Fibroblast of gingiva (primary cell): ENCODE measurements at places on chromosomes 6 and 20.

DNA sequence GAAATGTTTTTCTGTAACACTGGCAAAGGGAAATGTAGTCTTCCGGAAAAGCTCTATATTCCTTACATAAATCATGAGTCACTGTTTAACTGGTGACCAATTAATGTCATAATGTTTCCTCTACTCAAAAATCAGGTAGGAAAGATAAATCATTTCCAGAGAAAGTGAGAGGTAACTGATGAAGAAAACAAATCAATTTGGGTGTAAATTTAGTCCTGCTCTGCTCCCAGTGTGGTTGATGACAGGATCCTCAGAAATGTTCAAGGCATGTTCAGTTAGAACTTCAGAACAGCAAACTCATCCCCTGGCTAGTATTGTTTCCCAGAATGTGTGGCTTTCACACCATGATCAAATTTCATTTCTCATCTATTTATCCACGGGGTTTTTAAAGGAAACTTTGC lies 38.8 kb upstream of the SPACA1 start:
- peak; percentile 13 for DNase-seq

DNA sequence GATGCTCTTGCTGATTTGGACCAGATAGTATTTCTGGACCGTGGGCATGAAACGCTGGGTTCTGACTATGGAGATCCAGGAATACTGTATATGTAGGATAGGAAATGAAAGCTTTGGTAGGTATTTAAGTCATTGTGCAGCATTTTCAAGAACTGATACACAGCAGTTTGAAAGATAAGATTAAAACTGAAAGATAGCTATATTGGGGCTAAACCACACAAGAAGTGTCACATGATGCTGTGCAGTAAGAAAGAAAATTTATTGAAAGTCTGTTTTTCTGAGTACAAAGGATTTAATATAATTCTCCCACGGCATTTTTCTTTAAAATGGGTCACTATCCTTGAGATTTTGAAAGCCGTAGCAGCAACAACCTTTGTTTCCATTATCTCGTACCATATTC lies 305 bp downstream of the IL17A start:
- DNase-seq = no peak

DNA sequence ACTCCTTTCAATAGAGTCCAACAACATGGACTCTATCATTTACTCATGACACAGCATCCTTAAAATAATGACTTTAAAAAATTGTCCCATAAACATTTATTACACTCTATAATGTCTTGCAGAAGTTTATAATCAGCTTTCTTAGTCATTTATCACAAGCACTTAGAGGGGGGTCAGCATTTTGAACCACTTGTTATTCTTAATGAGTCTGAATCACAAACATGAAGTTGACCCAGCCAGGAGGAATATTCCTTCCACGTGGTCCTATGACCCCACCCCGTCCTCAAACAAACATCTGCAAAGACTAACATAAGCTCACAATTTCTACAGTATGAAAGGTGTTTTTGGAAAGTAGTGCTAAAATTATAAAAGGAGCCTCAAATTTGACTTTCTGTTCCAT lies 91.1 kb downstream of the MTFR2 start:
- no peak for DNase-seq

GRCh38 chr6:160882791-160883279 lies 108.7 kb upstream of the MAP3K4 start:
- peak; percentile 21 for DNase-seq

DNA sequence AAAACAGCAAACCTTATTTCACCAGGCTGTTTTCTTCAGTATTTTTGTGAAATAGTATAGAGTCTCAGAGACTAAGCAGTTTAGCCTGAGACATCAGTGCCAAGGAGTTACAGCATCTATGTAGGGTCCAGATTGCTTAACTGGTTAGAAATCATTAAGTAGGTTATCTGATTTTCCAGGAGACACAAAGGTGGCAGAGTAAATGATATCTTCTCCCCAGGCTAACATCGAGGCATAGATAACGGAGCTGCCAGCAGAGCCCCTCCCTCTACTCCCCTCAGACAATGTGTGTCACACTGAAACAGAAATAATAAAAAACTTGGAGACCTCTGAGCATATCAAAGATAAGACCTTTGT lies 473.0 kb upstream of the CITED2 start:
- peak; percentile 14 for DNase-seq

DNA sequence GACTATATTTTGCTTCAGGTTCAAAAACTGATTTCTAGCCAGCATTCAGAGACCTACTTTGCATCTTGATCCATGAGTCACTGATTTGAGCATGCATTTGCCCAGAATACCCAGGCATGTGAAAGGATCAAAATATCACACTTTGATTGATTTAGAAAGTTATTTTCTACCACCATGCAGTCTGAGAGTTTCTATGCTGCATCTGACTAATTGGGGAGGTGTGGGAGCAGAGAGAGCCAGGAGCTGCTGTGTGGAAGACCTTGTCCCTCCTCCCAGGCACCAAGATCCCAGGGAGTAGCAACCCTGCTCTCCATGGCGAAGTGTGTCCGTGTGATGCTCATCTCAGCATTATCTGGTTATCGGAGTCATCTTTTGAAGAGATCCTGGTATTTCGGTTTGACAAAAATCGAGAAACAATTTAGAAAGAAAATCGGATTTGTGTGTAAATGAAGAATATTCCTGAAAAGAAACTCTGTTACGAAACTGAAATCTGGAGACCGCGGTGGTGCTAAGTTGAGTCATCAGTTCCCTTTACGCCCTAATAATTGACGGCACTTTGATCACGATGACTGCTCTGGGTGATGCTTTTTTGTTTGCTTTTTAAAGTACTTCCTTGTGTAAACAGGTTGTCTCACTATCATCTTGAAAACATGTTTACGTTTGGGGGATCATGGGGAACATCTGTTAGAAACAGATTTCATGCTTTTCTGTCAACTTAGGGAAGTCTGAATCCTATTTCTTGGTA lies 193.4 kb downstream of the BACH2 start:
- no peak for DNase-seq

DNA sequence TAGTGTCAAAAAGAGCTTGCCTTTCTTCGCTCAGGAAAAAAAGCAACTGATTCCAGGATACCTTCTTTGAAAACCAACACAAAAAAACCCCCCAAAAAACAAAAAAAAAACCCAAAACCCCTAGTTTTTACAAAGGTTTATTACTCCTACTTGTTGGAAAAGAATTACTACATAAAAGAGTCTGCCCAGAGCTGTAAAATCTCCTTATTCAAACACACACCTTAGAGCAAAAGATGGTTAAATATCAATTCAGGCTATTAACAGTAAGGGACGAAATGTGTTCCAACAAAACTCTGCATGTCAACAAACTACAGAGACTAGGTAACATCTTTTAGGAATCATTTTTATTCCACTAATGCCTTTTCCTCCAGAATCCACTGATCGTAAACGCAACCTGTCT lies 42.7 kb downstream of the BCAS1 start:
- DNase-seq = no peak

GRCh38 chr6:64081453-64081852 lies 445.9 kb downstream of the PHF3 start:
- DNase-seq = no peak

DNA sequence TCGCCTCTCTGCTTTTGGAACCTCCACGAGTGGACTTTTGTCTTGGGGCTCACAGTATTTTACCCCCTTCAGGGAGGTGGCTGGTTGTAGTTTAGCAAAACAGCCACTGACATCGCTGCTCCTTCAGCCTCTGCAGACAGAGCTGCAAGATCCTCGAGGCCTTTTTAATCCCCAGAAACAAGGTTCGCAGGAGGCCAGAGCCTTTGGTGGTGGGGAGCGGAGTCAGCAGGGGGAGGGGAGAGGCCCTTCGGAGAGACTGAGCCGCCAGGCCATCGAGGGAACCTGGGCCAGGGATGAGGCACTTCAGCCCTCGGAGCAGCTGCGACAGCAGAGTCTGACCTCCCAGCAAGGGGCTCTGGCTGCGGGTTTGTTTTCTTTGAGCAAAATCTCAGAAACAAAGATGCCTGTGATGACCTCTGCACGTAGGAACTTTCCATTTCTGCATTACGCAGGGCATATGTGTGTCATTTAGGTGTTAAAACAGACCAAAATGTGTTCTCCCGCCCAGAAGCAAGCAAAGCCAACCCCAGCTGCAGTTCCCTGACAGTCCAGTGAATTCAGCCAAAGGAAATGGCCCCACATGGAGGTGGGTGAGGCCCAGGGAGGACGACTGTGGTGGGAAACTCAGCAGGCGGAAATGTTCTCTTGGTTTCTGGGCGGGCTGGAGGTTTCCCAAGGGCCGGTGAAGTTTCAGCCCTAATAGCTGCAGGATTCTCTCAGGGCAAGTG lies 171.2 kb upstream of the SULF2 start:
- no peak for DNase-seq

DNA sequence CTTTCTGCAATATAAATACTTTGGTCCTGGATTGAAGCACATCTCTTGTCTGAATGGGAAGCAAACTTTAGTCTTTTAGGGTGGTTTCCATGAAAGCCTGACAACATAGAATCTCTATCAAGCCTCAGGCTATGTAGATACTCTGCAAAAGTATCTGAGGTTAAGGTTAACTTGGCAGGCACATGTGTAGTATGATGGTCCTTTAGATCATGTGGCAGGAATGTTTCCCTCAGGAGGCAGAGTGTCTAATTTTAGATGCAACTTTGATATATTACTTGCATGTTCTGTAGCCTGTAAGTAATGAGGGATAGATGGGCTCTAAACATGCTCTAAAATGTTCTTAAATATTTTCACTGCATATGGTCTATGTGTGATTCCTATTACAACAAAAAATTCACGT lies 8.2 kb downstream of the MYB start:
- DNase-seq = no peak

DNA sequence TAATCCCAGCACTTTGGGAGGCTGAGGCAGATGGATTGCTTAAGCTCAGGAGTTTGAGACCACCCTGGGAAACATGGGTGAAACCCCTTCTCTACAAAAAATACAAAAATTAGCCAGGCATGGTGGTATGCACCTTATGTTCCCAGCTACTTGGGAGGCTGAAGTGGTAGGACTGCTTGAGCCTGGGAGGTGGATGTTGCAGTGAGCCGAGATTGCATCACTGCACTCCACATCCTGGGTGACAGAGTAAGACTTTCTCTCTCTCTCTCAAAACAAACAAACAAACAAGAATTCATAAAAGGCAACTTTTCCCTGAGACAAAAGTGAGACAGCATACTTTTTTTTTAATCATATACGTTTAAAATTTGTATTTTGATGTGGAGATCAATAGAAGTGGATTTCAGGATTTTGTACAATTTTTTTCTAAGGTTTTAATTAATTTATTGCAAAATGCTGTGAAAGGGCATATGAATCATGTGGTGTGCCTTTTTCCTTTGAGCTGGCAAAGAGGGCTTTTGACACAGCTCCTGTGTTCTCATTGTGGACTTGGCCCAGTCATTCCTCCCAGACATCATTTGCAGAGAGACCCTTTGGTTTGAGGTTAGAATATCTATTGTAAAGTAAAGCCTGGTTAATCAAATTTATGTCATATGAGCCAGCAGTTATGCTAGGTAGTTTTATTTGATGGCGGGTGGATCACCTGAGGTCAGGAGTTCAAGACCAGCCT lies 77.1 kb downstream of the TULP4 start:
- DNase-seq = peak; percentile 52

GRCh38 chr6:112307707-112308106 lies 39.4 kb upstream of the RFPL4B start:
- DNase-seq = no peak

GRCh38 chr6:111592726-111593511 lies 12.8 kb downstream of the TRAF3IP2 start:
- peak; percentile 24 for DNase-seq

DNA sequence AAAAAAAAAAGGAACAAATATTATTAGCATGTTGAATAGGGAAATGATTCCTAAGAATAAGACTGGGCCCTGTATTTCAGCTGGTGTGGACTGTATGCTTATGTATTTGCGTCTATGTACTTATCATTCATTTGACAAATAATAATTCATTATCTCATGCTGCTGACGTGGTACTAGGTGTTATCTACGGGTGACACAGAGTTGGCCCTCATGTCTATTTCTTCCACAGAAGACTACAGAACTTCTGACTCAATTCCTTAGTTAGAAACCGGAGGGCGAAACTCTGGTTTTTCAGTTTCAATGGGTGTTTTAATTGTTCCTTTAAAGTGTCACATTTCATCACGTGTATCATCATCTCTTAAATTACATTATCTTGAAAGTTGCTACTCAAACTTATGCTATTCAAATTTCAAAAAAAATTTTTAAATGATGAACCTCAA lies 305.9 kb downstream of the CLIC5 start:
- DNase-seq = no peak

GRCh38 chr6:133895573-133896343 lies 6.8 kb downstream of the TCF21 start:
- DNase-seq = peak; percentile 38
